ENCODE measurements at places on chromosomes 5 and 9.

GRCh38 chr5:136655468-136655867, 290.1 kb upstream of the TRPC7 start:
- DNase-seq, result no peak

DNA sequence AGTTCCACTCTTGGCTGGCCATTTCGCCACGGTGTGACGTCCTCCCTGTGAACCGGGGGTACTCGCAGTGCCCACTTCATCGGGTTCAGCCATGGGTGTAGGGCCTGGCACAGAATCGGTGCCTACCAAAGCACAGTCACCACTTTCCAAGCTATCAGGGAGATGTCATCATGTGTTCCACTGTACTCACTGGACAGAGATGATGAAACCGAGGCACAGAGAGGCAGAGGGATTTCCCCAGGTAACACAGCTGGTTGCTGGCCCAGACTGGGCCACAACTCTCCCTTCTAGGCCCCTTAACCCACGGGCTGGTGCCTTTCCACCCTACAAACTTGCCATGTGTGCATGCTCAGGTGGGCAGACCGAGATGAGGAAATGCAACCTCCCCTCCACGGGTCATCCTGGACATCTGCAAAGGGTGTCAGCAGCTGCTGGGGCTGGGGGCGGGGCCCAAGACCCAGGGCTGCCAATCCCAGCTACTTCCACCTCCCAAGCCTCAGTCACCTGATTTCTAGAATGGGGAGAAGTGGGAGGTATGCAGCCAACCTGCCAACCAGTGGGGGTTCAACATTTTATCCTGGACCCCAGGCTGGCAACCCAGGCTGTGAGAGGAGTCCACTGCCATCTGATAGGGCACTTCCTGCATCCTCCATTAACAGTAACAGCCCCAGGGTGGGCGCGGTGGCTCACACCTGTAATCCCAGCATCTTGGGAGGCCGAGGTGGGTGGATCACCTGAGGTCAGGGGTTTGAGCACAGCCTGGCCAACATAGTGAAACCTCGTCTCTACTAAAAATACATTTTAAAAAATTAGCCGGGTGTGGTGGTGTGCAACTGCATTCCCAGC, 893 bp upstream of the SH2D3C start:
- DNase-seq, result no peak

DNA sequence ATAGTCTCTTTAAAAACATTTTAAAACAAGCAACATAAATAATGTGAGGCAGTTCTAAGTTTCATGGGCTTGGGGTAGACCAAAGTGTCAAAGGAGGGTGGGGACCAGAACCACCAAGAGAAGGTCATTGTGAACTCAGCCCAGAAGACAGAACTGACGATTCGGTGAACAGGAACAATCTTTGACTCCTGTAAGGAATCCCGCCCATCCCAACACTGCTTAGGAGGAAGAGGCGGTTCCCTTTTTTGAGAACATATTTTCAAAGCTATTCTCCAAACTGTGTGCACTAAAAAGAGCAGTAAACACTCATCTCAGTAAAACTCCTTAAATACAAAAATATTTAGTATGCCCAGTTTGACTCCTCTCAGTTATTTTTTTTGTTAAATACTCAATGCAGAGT, 176.5 kb upstream of the TLE4 start:
- DNase-seq, result no peak

- DNase-seq, result no peak
These were observed 427.3 kb downstream of the ISL1 start for GRCh38 chr5:51810592-51810991.

GRCh38 chr9:72926506-72926905, 26.3 kb downstream of the ALDH1A1 start:
- no peak for DNase-seq

GRCh38 chr5:132179405-132179804, 48.2 kb downstream of the P4HA2 start:
- DNase-seq, result no peak

DNA sequence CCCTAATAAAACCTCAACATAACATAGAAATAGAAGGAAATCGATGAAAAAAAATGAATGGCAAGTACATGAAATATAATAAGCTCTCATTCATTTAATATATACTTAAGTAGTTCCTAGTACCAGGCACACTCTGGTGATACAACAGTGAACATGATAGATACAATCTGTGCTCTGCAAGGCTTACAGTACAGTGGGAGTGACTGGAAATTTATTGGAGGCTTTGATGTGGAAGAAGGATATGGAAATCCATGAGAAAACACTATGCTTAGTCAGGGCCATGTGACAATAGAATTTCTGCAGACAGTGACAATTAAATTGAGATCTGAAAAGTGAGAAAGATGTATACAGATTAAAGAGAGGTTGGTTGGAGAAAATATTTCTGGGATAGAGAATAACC, 32.0 kb upstream of the IL33 start:
- DNase-seq, result no peak

- DNase-seq, result no peak
These were observed 3.0 kb downstream of the BASP1 start for GRCh38 chr5:17220469-17220868.

GRCh38 chr9:23926368-23926767, 100.3 kb upstream of the ELAVL2 start:
- no peak for DNase-seq
